Stimulated activated naive B cell treated with anti-CD40 and anti-IgM and Interleukin-4, amounts not matched to agents 10 μg/mL and 1 μg/mL and 100 μg/mL, for 72 hours (primary cell): ENCODE measurements at places on chromosomes 7 and 10.

DNA sequence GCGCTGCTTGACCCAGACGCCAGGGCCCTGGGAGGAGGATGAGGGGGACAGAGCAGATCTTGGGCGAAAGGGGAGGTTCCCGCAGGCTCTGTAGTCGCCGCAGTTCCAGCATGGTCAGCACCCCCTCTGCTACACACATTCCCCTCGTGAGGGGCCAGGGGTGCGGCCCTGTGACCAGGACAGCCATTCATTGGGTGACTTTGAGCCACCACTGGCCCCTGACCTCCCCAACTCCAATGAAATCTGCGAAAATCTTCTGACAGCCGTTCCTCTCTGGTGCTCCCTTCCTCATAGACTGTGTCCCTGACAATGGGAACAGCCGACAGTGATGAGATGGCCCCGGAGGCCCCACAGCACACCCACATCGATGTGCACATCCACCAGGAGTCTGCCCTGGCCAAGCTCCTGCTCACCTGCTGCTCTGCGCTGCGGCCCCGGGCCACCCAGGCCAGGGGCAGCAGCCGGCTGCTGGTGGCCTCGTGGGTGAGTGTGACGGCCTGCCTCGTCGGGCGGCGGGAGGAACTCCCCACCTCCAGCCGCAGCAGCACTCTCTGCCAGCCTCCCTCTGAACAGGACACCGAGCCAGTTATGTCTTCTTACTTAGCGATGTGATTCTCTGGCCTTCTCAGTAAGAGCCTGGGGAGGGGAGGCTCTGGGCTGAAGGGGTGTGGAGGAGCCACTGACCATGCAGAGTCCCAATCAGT is 825 bp downstream of the TMEM176A start:
- H3K27me3 ChIP-seq: peaks cover 77% of the 10 kb centered on the region
- DNase-seq: no peak
- H3K36me3 ChIP-seq: no peaks in the 10 kb centered on the region

DNA sequence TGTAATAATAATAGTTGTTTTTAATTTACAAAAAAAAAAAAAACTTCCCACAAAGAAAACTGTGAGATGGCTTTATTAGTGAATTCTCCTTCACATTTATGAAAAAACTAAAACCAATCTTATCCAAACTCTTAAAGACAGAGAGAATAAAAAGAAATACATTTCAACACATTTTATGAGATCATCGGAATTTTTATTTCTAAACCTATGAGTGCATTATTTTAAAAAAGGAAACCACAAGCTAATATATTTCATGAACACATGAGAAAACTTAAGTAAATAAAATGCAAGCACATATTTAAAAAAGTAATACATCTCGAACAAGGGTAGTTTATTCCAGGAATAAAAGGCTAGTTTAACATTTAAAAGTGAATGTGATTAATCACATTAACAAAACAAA is 31.5 kb downstream of the C7orf25 start:
- no peaks in the 10 kb centered on the region for H3K27me3 ChIP-seq
- DNase-seq: no peak
- H3K27ac ChIP-seq: no peak overlapping the region
- H3K4me3 ChIP-seq: no peak overlapping the region
- H3K4me1 ChIP-seq: peaks cover 27% of the 10 kb centered on the region

GRCh38 chr7:140304191-140304799 is 94.0 kb downstream of the SLC37A3 start:
- H3K27me3 ChIP-seq: peaks cover 2% of the 10 kb centered on the region
- H3K4me1 ChIP-seq: peaks cover 8% of the 10 kb centered on the region
- peak; percentile 17 for DNase-seq
- no peak overlapping the region for H3K4me3 ChIP-seq
- peak overlapping the region; percentile 43 for H3K27ac ChIP-seq
- H3K36me3 ChIP-seq: peaks cover 2% of the 10 kb centered on the region

DNA sequence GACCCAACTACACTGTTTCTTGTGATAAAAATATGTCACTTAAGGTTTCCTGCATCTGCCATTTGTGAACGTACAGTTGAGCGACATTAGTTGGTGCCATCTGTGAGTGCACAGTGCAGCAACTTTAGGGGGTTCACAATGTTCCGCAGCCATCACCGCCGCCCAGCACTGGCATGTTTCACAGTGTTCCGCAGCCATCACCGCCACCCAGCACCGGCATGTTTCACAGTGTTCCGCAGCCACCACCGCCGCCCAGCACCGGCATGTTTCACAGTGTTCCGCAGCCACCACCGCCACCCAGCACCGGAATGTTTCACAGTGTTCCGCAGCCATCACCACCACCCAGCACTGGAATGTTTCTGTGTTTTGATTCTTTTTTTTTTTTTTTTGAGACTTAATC is 83.0 kb downstream of the MGMT start:
- H3K4me1 ChIP-seq: peaks cover 27% of the 10 kb centered on the region
- no peak overlapping the region for H3K4me3 ChIP-seq
- no peak for DNase-seq
- H3K36me3 ChIP-seq: peaks cover 28% of the 10 kb centered on the region
- H3K27me3 ChIP-seq: no peaks in the 10 kb centered on the region

DNA sequence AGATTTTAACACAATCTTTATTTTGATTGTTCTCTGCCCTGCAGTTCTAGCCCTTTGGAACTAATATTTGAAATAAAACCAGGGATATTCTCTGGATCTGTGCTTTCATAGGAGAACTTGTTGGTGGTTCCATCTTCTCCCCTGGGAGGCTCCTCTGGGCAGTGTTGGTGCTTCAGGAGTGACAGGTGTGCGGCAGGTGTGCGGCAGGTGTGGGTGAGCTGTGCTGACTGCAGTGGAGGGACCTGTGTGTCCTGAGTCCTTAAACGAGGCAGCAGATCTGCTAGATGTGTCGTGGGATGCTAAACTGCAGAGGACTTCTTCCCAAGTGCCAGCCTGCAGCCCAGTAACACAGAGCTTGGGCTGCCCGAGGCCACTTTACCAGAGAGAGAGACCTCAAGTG is 98.4 kb downstream of the LYZL1 start:
- no peak overlapping the region for H3K4me3 ChIP-seq
- no peaks in the 10 kb centered on the region for H3K4me1 ChIP-seq

DNA sequence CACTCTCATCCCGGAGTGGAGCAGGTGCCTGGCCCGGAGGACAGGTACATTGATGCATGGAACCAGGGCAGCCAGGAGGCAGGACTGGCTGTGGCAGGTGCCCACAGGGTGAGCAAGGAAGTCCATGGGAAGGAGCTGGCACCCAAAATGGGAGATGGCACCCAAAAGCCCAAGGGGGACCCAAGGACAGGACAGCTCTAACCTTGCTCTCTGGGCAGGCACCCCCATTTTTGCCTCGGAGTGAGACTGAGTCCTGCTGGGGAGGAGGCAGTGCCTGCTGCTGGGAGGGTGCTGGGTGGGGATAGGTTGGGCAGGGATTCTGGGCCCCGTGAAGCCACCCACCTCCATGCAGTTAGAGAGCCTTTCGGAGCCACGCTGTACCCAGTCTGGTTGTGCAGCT is 234.5 kb downstream of the TCERG1L start:
- H3K36me3 ChIP-seq: no peaks in the 10 kb centered on the region
- H3K27me3 ChIP-seq: peaks cover 7% of the 10 kb centered on the region
- H3K4me3 ChIP-seq: no peak overlapping the region

- H3K4me3 ChIP-seq: peak overlapping the region; percentile 99
- peaks cover 11% of the 10 kb centered on the region for H3K4me1 ChIP-seq
- DNase-seq: peak; percentile 47
- peak overlapping the region; percentile 81 for H3K27ac ChIP-seq
- H3K36me3 ChIP-seq: peaks cover 2% of the 10 kb centered on the region
These were observed 121.3 kb upstream of the WIPF3 start for GRCh38 chr7:29684787-29685650.

DNA sequence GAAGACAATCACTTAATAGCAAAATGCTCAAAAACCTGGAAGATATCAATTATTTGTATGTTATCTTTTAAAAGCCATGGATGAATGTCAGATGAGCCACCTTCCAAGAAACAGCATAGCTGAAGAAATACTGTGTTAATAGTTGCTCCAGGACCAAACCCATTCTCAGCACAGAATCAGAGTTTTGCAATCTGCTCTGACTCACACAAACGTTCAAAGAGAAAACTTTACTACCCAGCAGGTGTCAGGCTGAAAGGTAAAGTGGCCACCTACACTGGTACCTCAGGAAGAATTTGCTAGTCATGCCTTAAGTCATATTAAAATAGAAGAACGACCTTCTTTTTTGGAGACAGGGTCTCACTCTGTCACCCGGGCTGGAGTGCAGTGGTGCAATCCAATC is 526.5 kb downstream of the PARD3 start:
- H3K4me1 ChIP-seq: no peaks in the 10 kb centered on the region
- H3K36me3 ChIP-seq: no peaks in the 10 kb centered on the region
- H3K4me3 ChIP-seq: no peak overlapping the region

- DNase-seq: no peak
- H3K4me3 ChIP-seq: no peak overlapping the region
- no peak overlapping the region for H3K27ac ChIP-seq
- peaks cover 49% of the 10 kb centered on the region for H3K36me3 ChIP-seq
These were observed 2.3 kb upstream of the CUZD1 start for GRCh38 chr10:122847782-122848604.

GRCh38 chr10:113656896-113657295 is 6.9 kb downstream of the NRAP start:
- H3K36me3 ChIP-seq: no peaks in the 10 kb centered on the region
- H3K4me3 ChIP-seq: no peak overlapping the region
- H3K27ac ChIP-seq: no peak overlapping the region
- H3K27me3 ChIP-seq: peaks cover 33% of the 10 kb centered on the region

GRCh38 chr7:100823140-100823525 is 4.2 kb downstream of the EPHB4 start:
- peaks cover 42% of the 10 kb centered on the region for H3K27me3 ChIP-seq
- peaks cover 5% of the 10 kb centered on the region for H3K36me3 ChIP-seq
- no peak overlapping the region for H3K27ac ChIP-seq
- peaks cover 22% of the 10 kb centered on the region for H3K4me1 ChIP-seq
- DNase-seq: no peak

DNA sequence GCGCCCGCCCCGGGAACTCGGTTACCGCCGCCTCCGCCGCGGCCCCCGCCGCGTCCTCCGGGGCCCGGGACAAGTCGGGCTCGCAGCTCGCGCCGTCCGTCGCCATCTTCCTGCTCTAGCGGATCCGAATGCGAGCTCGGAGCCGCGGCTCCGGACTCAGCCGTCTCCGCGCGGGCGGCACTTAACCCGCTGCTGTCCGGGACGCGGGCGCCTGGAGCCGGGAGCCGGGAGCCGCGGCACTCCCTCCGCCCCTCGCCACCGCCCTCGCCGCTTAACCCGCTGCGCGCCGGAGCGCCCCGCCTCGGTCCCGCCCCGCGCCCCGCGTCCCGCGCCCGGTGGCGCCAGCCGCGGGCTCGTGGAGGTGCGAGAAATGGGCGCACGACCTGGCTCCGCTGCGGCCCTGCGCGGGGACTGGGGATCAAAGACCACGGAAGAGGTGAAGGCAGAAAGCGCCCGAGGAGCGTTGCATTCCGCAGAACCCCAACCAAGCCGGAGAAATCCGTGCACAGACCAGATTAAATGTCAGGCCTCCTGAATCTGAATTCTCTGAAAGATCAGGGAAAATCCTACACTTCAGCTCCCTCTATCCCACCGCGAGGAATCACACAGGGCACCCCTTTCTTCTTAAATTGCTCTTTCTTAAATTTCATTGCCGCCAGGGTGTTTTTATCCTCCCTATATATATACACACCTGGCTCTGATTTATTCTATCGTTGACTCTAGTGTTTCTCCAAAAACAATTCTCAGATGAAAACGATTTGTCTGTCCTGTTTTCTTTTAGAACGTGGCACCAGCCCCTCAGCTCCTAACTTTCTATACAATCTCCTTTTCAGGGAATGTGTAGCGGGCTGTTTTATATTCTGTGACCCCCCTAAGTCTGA is at the start of gene CTTNBP2:
Gene CTTNBP2, minus strand, starts transcription at position 132 of the 881 bp plus-strand sequence. Its CDS starts 26 bp downstream, at position 106.
- H3K4me3 ChIP-seq: peak within 1 kb of the TSS; percentile 52
- peaks cover 14% of the 10 kb centered on the region for H3K4me1 ChIP-seq
- H3K36me3 ChIP-seq: no peaks in the 10 kb centered on the region
- peak within 1 kb of the TSS; percentile 68 for H3K27ac ChIP-seq
- H3K27me3 ChIP-seq: peaks cover 41% of the 10 kb centered on the region

DNA sequence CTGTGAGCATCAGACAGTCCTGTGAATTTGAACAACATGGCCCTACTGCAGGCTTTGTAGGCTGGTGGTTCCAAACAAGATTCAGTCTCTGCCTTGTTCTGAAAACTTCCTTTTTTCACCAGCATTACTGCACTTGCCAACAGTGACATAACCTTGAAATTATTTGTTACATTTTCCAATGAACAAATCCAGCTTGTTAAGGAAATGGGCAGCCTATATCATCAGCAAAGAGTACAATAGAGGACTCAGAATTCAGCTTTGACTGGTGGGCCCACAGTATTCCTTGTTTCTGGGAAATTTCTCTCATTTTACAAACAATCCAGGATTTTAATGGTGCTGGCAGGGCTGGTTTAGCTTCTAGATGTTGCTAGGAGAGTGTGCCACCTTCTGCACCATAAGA is 703.7 kb upstream of the FZD8 start:
- no peak overlapping the region for H3K27ac ChIP-seq
- H3K27me3 ChIP-seq: no peaks in the 10 kb centered on the region
- no peaks in the 10 kb centered on the region for H3K4me1 ChIP-seq
- no peak for DNase-seq

DNA sequence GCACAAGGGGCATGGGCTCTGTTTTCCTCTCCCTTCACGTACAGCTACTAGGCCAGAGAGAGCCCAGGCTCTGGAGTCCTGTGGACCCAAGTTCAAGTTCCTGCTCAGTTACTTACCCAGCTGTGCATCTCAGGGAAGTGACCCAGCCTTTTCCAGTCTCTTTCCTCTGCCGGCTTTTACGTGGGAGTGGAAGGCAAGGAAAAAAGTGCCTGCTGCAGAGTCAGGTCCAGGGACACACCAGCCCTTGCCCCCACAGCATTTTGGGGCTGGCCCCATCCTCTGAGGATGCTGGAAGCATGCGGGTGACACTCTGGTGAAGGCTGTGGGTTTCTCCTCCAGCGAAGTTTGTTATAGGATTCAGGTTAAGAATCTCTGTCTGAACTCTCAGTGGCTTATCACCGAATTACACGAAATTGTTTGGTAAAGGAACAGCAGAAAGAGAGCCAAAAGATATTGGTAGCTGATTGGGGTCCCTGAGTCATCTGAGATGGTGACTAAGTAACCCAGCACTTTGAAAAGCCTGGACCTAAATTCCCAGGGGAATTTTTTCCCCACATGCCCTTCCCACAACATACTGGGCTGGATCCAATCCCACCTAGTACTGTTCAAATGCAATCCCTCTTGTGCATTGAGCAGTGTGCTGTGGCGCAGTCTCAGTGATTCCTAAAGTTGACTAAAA is 424.3 kb downstream of the RPS24 start:
- no peaks in the 10 kb centered on the region for H3K4me1 ChIP-seq
- no peak overlapping the region for H3K27ac ChIP-seq
- H3K4me3 ChIP-seq: no peak overlapping the region
- H3K36me3 ChIP-seq: no peaks in the 10 kb centered on the region
- H3K27me3 ChIP-seq: peaks cover 12% of the 10 kb centered on the region
- DNase-seq: no peak

DNA sequence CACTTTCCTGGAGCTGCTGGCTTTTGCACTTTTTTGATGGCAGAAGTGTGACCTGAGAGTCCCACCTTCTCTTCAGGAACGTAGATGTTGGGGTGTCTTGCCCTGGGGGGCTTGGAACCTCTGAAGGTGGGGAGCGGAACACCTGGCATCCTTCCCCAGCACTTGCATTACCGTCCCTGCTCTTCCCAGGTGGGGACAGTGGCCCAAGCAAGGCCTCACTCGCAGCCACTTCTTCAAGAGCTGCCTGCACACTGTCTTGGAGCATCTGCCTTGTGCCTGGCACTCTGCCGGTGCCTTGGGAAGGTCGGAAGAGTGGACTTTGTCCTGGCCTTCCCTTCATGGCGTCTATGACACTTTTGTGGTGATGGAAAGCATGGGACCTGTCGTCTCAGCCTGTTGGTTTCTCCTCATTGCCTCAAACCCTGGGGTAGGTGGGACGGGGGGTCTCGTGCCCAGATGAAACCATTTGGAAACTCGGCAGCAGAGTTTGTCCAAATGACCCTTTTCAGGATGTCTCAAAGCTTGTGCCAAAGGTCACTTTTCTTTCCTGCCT is 31.1 kb downstream of the PFKFB3 start:
- DNase-seq: no peak
- peaks cover 70% of the 10 kb centered on the region for H3K36me3 ChIP-seq
- peaks cover 4% of the 10 kb centered on the region for H3K4me1 ChIP-seq
